ENCODE measurements at places on chromosomes 4 and X. TPM values are rescaled to one million over a fixed set of nuclear protein-coding genes. Genes with fewer than 3 reads are reported as not detected.

The PPEF1 gene
- total RNA-seq: not detected

The ASMTL gene
- total RNA-seq: 33.9 TPM

The CCKAR gene
- not detected for total RNA-seq

The ODAPH gene
- total RNA-seq: not detected

The TLR10 gene
- 0.23 TPM for total RNA-seq

The PAGE4 gene
- not detected for total RNA-seq

The STARD8 gene
- 0.20 TPM for total RNA-seq

The RASGEF1B gene
- 2.7 TPM for total RNA-seq

The HTATSF1 gene
- total RNA-seq: 62.1 TPM

The TMPRSS11A gene
- total RNA-seq: not detected

- H3K27ac ChIP-seq: no peak overlapping the region
- no peaks in the 10 kb centered on the region for H3K27me3 ChIP-seq
- no peak overlapping the region for H3K4me3 ChIP-seq
These were observed 1310.9 kb downstream of the PCDH7 start for GRCh38 chr4:32031026-32031425.

DNA sequence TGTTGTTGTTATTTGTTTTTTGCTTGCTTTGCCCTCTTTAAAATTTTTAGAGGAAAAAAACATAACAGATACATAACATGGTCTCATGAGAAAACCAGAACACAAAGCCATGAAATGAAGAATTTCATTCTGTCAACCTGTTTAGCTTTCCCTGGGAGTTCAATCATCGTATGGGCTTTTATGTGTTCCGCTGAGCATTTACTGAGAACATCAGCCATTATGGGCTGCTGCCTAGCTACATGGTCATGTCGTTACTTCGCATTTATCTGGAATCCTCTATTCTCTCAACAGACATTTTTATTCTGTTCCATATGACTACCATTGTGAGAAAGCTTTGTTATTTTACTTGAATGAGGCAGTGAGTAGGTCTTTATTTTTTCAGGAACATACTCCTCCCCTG is 51.4 kb downstream of the NDST3 start:
- no peaks in the 10 kb centered on the region for H3K27me3 ChIP-seq
- no peak for DNase-seq
- H3K4me3 ChIP-seq: no peak overlapping the region

- H3K36me3 ChIP-seq: peaks cover 13% of the 10 kb centered on the region
- peak overlapping the region; percentile 74 for H3K4me3 ChIP-seq
- H3K27me3 ChIP-seq: no peaks in the 10 kb centered on the region
- H3K4me1 ChIP-seq: peaks cover 29% of the 10 kb centered on the region
- peak overlapping the region; percentile 94 for H3K27ac ChIP-seq
- DNase-seq: no peak
These were observed 1.3 kb upstream of the TSPYL2 start for GRCh38 chrX:53080628-53081580.

DNA sequence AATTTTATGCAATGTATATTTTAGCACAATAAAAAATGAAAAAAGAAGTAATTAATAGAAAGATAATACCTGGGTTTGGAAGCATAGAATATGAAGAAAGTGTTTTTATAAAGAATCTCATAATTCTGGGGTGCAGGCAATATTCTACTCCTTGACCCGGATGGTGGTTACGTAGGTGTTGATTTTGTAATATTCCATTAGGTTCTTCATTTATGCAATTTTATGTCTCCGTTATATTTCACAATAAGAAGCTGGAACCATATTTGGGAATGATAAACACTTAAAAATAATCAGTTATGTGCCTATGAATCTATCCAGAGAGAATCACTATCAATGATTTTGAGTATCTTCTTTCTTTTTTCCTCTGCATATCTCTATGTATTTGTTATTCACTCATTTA is 38.5 kb downstream of the CHRNA9 start:
- no peak overlapping the region for H3K27ac ChIP-seq
- DNase-seq: no peak
- H3K4me1 ChIP-seq: no peaks in the 10 kb centered on the region
- H3K27me3 ChIP-seq: no peaks in the 10 kb centered on the region
- no peak overlapping the region for H3K4me3 ChIP-seq

DNA sequence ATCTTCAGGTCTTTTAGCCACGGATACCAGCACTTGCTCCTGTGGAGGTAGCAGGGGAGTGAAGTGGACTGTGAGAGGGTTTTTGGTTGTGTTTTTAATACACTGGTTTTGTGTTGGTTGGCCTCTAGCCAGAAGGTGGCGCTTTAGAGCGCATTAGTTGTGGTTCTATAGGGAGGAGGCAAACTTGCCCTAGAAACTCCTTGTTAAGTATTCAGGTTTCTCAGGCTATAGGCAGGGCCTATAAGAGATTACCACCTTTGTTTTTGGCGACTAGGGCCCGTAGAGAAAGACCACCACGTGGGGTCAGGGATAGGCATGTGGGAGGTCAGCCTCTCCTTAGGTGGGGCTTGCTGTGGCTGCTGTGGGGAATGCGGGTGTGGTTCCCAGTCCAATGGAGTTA is 221.6 kb upstream of the SPANXN4 start:
- H3K27me3 ChIP-seq: no peaks in the 10 kb centered on the region
- no peaks in the 10 kb centered on the region for H3K4me1 ChIP-seq
- H3K4me3 ChIP-seq: no peak overlapping the region
- H3K36me3 ChIP-seq: no peaks in the 10 kb centered on the region
- DNase-seq: no peak

DNA sequence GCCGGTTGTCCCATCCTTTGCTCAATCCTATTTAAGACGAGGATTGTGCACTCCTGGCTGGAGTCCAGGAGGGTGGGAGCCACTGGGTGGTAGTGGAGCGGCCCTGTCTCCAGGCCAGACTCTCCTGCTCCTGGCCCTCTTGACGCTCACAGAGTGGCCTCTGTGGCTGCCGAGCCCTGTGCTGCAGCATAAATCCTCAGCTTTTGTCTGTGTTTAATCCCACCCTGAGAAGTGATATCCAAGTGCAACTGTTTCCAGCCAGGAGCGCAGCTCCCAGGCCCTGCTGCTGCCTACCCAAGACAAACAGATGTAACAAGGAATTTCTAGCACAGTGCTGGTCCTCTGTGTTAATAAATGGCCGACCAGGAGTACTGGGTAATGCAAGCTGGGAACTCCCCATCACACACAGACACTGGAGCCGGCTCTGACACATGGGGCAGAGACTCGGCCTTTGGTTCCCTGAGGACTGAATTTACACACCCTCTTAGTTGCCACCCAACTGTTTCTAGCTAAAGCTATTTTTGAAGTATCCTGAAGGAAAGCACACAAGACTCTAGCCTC is 85.3 kb downstream of the GATB start:
- no peak for DNase-seq
- H3K4me1 ChIP-seq: no peaks in the 10 kb centered on the region
- no peak overlapping the region for H3K27ac ChIP-seq
- no peak overlapping the region for H3K4me3 ChIP-seq
- no peaks in the 10 kb centered on the region for H3K27me3 ChIP-seq

- H3K27ac ChIP-seq: no peak overlapping the region
- DNase-seq: no peak
- H3K4me1 ChIP-seq: no peaks in the 10 kb centered on the region
- H3K4me3 ChIP-seq: no peak overlapping the region
These were observed 99.7 kb downstream of the TSPAN7 start for GRCh38 chrX:38661103-38661441.

- H3K4me1 ChIP-seq: peaks cover 13% of the 10 kb centered on the region
- peak; percentile 11 for DNase-seq
- no peaks in the 10 kb centered on the region for H3K36me3 ChIP-seq
- H3K27ac ChIP-seq: no peak overlapping the region
These were observed 86.0 kb downstream of the WWC2 start for GRCh38 chr4:183185018-183185417.

DNA sequence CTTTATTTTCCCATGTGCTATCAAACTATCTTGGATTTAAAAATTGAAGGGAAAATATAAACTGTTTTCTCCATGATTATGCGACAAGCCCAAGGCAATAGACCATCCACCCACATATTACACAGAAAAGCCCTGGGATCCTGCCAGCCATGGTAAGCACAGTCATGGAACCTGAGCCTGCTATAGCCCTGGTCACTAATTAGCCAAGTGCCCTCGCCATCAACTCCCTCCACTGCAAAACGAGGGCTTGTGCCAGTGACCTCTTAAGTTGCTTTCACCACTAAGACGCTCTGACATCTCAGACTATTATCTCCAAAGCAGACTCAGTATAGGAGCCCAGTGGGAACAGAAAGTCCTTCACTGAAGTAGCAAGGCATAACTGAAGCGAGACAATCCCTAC is 69.2 kb downstream of the NLGN4X start:
- H3K27ac ChIP-seq: no peak overlapping the region
- no peak overlapping the region for H3K4me3 ChIP-seq
- no peak for DNase-seq
- H3K36me3 ChIP-seq: no peaks in the 10 kb centered on the region
- no peaks in the 10 kb centered on the region for H3K4me1 ChIP-seq
- H3K27me3 ChIP-seq: no peaks in the 10 kb centered on the region

DNA sequence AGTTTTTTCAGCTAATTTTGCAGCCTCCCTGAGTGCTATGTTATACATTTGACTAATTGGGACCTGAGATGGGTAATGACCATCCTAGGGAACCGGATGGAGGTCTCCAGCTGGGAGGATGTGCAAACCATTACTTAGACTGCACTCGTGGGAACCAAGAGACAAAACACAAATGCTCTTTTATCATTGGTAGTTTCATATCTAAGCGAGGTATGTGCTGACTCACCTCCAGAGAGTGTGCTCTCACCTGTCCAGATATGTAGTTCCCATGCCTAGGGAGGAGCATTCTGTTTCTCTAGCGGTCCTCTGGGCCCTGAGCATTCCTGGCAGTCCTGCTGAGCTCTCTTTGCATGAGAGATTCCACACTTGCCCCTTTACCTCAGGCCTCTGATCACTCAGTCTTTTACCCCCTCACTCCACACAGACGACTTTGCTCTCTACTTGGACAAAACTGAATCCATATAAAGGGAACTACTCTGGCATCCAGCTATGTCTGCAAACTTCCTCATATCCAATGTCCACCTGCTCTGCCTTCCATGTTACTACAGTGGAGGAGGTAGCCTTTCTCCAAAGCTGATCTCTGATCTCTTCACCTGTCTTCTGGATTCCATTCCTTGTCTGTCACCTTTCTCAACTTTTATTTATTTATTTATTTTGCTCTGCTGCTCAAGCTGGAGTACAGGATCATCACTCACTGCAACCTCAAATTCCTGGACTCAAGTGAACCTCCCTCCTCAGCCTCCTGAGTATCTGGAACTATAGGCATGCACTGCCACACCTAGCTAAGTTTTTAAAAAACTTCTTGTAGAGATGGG is 88.4 kb downstream of the LRP2BP start:
- no peaks in the 10 kb centered on the region for H3K27me3 ChIP-seq
- H3K4me3 ChIP-seq: no peak overlapping the region
- no peak for DNase-seq
- peaks cover 20% of the 10 kb centered on the region for H3K36me3 ChIP-seq

DNA sequence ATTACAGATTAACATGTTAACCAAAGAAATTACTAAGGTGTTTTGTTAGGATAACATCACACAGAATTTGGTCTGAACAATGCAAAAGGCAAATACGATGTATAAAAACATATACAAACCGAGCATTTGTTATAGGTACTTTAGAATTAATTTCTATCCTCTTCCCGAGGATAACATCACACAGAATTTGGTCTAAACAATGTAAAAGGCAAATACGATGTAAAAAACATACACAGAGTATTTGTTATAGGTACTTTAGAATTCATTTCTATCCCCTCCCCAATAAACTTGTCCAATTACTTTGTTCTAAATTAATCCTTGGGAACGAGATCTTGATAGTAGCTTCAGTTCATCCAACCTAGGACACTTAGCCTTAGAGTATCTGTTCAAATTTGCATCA is 7.6 kb downstream of the HNRNPDL start:
- peaks cover 54% of the 10 kb centered on the region for H3K36me3 ChIP-seq
- H3K27me3 ChIP-seq: peaks cover 13% of the 10 kb centered on the region
- H3K27ac ChIP-seq: no peak overlapping the region
- DNase-seq: no peak
- no peak overlapping the region for H3K4me3 ChIP-seq
- H3K4me1 ChIP-seq: peaks cover 36% of the 10 kb centered on the region

- no peak overlapping the region for H3K27ac ChIP-seq
- H3K27me3 ChIP-seq: peaks cover 3% of the 10 kb centered on the region
- peaks cover 8% of the 10 kb centered on the region for H3K4me1 ChIP-seq
- H3K36me3 ChIP-seq: no peaks in the 10 kb centered on the region
These were observed 38.7 kb upstream of the INTS6L start for GRCh38 chrX:135481696-135482179.

DNA sequence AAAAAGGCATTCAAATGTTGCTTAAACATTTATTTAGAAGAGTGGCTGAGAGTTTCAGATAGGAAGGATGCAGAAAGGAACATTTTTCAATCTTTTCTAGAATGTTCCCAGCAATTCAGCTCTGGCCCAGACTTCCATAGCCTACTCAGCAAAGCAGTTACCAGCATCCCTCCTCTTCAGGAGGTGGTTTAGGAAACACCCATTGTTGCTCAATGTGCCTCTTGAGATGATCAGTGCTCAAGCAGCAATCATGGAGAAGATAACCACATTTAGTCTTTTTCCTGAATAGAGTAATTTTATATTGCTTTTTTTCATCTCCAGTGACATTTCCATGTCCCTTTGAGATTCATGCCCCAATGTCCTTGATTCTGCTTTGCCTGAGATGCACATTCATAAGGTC is 328.7 kb upstream of the PPARGC1A start:
- no peaks in the 10 kb centered on the region for H3K27me3 ChIP-seq
- H3K4me1 ChIP-seq: no peaks in the 10 kb centered on the region
- H3K4me3 ChIP-seq: no peak overlapping the region
